Muscle of leg (tissue), 16 donors: ENCODE measurements at places on chromosomes 11 and 22. TPM values are rescaled to one million over a fixed set of nuclear protein-coding genes. Genes with fewer than 3 reads are reported as not detected.

GRCh38 chr11:34379539-34379938 lies 21.7 kb upstream of the ABTB2 start:
- no peaks in the 10 kb centered on the region for H3K4me1 ChIP-seq
- no peak overlapping the region for H3K27ac ChIP-seq
- H3K27me3 ChIP-seq: no peaks in the 10 kb centered on the region
- no peak for DNase-seq
- H3K36me3 ChIP-seq: no peaks in the 10 kb centered on the region

GRCh38 chr11:87150936-87151335 lies 113.2 kb downstream of the TMEM135 start:
- H3K36me3 ChIP-seq: no peaks in the 10 kb centered on the region
- DNase-seq: no peak
- H3K27me3 ChIP-seq: no peaks in the 10 kb centered on the region
- no peak overlapping the region for H3K27ac ChIP-seq
- no peaks in the 10 kb centered on the region for H3K4me1 ChIP-seq

DNA sequence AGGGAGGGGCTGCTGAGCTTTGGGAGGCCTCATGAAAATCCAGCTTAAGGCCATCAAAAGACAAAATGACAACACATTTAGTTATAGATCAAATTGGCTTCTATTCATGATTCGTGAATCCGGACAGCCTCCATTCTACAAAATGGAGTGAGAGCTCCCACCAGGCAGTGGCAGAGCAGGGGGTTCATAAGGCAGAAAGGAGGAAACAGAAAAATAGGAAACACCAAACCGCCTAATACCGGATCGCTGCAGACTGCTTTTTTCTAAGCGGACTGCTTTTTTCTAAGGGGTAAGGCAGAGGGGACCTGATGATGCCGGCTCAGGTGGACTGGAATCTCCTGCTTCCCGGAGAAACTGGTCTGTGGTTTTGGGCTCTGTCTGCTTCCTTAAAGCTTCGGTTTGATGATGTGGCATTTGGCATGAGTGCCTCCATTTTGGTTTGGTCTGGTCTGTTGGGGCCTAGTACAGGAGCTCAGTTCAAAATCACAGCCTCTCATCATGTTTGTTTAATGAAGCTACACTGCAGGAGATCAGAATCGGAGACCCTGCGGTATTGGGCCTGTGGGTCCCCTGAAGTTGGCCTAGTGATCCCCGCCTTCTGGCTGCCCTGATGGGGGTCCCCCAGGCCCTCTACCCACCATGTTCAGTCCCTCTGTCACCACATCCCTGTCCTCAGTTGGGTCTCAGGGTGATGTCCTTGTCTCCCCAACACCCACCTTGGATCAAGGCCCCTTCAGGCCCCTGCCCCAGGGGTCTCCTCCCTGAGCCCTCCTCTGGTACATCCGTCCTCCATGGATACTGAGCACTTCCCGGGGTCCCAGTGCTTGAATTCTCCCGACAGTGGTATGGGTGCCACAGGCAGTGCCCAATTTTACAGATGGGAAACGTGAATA lies 1.2 kb downstream of the ALDH3B1 start:
- H3K4me1 ChIP-seq: peaks cover 67% of the 10 kb centered on the region
- peak; percentile 33 for DNase-seq
- no peaks in the 10 kb centered on the region for H3K27me3 ChIP-seq
- H3K4me3 ChIP-seq: no peak overlapping the region

NNMT gene
- total RNA-seq: 61.5 TPM

DCHS1 gene
- total RNA-seq: 36.3 TPM

C11orf21 gene
- 2.3 TPM for total RNA-seq

DNA sequence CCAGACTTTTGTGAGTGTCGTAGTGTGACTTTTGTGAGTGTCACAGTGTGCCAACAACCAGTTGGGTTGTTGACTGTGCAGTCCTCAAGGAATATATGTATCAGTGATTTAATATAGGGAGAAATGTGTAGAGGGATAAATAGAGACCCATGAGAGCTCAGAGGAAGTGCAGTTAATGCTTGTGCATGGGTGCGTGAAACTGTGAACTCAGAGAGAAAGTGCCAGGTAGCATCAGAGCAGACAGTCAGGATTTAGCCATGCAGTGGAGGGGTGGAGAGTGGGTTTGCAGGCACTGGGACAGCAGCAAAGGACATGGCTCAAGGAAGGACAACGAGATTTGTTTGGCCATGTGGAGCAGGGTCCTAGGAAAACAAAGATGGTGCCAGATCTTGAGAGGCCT lies 33.6 kb downstream of the YWHAH start:
- DNase-seq: no peak
- no peaks in the 10 kb centered on the region for H3K36me3 ChIP-seq
- H3K4me3 ChIP-seq: no peak overlapping the region
- no peaks in the 10 kb centered on the region for H3K4me1 ChIP-seq
- H3K27ac ChIP-seq: no peak overlapping the region

- DNase-seq: no peak
- no peak overlapping the region for H3K27ac ChIP-seq
- H3K4me1 ChIP-seq: no peaks in the 10 kb centered on the region
- H3K4me3 ChIP-seq: no peak overlapping the region
Observed at GRCh38 chr11:116122697-116123472, 618.7 kb upstream of the CADM1 start.

DNA sequence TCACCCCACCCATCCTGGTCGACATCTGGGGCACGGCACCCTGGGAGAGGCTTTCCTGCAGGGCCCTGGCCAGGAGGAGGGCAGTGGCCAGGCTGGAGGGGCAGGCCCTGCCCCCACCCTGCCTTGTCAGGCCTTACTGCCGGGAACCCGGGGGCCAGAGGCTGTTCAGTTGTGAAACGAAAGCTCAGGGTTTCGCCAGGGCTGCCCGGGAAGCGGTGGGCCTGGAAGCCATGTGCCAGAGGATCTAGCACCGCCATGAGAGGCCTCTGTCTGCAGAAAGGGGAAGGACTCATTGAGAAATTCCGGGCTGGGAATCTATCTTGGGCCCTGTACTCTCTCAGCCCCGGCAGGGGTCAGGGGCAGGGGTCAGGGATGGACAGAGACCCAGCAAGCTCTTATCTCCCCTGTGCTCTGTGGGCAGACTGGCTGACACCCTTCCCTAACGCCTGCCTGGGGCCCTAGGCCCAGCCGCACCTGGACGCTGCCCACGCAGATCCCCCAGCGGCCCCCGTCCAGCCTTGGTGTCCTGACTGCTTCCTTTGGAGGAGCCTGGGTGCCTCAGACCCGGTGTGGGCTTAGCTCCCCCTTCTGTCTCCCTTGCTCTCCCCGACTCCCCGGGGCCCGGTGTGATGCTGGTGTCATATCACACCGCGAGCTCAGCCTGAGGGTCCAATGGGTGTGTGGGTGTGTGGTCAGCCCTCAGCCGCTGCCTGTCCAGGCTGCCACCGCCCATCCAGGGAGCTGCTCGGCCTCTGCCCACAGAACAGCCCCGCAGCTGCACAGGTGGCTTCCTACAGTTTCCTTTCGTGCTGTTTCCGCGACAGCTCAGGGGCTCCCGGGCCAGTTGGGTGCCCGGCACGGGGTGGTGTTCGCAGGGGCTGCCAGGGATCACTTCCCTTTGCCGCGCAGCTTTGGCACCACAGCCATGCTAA lies 6.5 kb downstream of the PIM3 start:
- H3K27ac ChIP-seq: peak overlapping the region; percentile 38
- peak; percentile 46 for DNase-seq
- H3K36me3 ChIP-seq: peaks cover 28% of the 10 kb centered on the region
- H3K27me3 ChIP-seq: peaks cover 23% of the 10 kb centered on the region
- no peak overlapping the region for H3K4me3 ChIP-seq

GRCh38 chr22:24486501-24486921 lies 8.6 kb upstream of the UPB1 start:
- no peak for DNase-seq
- no peaks in the 10 kb centered on the region for H3K27me3 ChIP-seq
- no peak overlapping the region for H3K4me3 ChIP-seq

DNA sequence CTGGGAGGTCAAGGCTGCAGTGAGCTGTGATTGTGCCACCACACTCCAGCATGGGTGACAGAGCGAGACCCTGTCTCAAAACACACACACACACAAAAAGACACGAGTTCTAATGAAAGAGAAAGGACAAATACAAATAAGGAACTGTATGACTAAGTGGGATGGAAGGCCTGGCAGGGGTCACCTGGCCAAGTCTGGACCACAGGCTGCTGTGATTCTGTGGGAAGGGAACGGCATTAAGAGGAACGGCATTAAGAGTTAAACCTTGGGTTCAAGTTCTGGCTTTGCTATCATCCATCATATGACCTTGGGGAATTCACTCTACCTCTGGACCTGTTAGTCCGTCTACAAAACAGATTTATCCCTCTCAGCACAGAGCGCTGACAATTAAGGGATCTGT lies 47.7 kb downstream of the LRFN4 start:
- H3K27ac ChIP-seq: no peak overlapping the region
- no peaks in the 10 kb centered on the region for H3K36me3 ChIP-seq
- no peaks in the 10 kb centered on the region for H3K27me3 ChIP-seq
- DNase-seq: no peak
- H3K4me3 ChIP-seq: no peak overlapping the region

GRCh38 chr11:23320131-23320530 lies 459.9 kb upstream of the CCDC179 start:
- DNase-seq: no peak
- H3K4me3 ChIP-seq: no peak overlapping the region
- H3K4me1 ChIP-seq: no peaks in the 10 kb centered on the region
- no peak overlapping the region for H3K27ac ChIP-seq
- H3K27me3 ChIP-seq: no peaks in the 10 kb centered on the region
- no peaks in the 10 kb centered on the region for H3K36me3 ChIP-seq

- H3K36me3 ChIP-seq: no peaks in the 10 kb centered on the region
- peaks cover 22% of the 10 kb centered on the region for H3K4me1 ChIP-seq
- no peak overlapping the region for H3K27ac ChIP-seq
- H3K27me3 ChIP-seq: peaks cover 3% of the 10 kb centered on the region
Observed at GRCh38 chr11:117663414-117663813, 133.6 kb downstream of the DSCAML1 start.

DNA sequence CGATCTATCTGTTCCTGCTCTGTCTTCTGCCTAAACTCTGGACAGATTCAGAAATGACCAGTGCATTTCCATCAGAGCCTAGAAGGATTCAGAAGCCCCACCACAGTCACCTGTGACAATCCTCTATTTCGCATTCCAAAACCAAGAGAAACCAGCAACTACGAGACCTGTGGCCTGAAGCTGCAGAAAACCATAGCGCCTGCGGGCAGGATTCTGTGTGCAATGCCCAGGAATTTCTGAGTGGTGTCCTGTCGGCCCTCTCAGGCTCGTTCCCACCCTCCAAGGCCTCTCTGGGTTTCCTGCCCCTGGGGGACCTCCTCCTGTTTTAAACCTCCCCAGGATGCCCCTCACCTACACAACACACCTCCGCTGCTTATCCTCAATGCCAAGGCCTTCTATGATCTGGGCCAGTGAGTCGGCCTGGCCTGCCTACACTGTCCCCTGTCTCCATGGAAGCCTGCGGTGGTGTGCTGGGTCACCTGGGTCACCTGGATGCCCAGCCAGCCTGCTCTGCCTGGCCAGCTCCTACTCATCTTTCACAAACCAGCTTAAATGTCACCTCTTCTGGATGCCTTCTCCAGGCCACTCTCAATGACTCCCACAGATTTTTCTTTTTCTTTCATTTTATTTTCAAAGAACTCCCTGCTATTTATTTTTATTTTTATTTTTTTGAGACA lies 198.3 kb downstream of the CEP164 start:
- no peak overlapping the region for H3K27ac ChIP-seq
- DNase-seq: no peak
- no peaks in the 10 kb centered on the region for H3K27me3 ChIP-seq
- H3K4me1 ChIP-seq: peaks cover 3% of the 10 kb centered on the region

GRCh38 chr11:117199053-117199915 lies at the start of gene TAGLN:
TSS of gene TAGLN (plus strand) at chr11:117199370. CDS start at chr11:117203014, 3,644 bp downstream.
- peaks cover 67% of the 10 kb centered on the region for H3K4me1 ChIP-seq
- peaks cover 38% of the 10 kb centered on the region for H3K36me3 ChIP-seq
- DNase-seq: peak; percentile 91

- no peak for DNase-seq
- H3K4me1 ChIP-seq: peaks cover 3% of the 10 kb centered on the region
- no peaks in the 10 kb centered on the region for H3K36me3 ChIP-seq
Observed at GRCh38 chr11:7531011-7531410, 17.2 kb downstream of the PPFIBP2 start.

DNA sequence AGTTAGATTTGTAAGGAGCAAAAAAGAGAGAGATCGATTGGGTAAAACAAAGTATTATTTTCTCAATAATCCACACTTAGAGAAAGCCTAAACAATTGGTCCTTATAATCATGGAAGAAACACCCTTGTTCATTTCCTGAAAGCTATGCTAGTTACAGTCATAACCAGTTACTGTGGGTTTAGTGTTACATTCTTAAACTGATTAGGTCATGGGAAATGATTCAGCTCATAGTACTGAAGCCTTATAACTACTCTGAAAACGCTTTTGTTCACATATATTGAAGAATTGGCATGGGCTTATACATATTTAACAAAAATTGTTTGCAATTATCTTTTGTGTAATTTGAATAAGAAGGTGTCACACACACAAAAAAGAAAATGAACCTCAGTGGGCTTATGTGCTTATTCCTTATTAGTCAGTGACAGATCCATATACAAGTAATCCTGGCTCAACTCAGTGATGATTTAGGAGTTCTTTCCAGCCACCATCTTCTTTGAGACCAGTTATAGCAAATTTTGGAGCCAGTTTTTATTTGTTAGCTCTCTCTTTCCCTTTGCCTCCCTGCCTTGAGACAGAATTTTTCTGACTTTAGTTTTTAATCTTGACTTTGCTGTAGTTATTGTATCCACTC lies 198.5 kb upstream of the CTSC start:
- peak; percentile 76 for DNase-seq
- no peaks in the 10 kb centered on the region for H3K27me3 ChIP-seq
- no peak overlapping the region for H3K4me3 ChIP-seq
- H3K27ac ChIP-seq: no peak overlapping the region
- no peaks in the 10 kb centered on the region for H3K36me3 ChIP-seq
- H3K4me1 ChIP-seq: peaks cover 2% of the 10 kb centered on the region

- H3K27me3 ChIP-seq: peaks cover 2% of the 10 kb centered on the region
- no peaks in the 10 kb centered on the region for H3K36me3 ChIP-seq
- H3K4me1 ChIP-seq: peaks cover 7% of the 10 kb centered on the region
- DNase-seq: peak; percentile 46
- no peak within 1 kb of the TSS for H3K27ac ChIP-seq
- H3K4me3 ChIP-seq: peak within 1 kb of the TSS; percentile 28
Observed at GRCh38 chr11:86374586-86374985, at the start of gene CCDC81. TSS of gene CCDC81 (plus strand) at chr11:86374887. CDS start at chr11:86375164, 277 bp downstream.

TTC36 gene
- 1.1 TPM for total RNA-seq

DNA sequence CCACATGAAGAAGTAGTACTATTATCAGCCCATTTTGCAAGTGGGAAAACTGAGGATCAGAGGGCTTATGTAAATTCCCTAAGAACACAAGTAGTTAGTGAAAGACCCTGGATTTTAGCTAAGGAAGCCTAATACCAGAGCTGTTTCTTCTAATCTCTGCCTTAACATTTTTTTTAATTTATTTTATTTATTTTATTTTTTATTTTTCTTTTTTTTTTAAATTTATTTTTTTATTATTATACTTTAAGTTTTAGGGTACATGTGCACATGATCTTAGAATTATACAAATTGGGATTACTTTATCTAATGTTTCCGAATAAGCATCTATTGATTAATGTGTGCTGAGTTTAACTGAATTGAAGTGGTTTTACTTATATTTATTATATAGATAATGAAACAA lies 1015.3 kb downstream of the LRRC4C start:
- no peaks in the 10 kb centered on the region for H3K36me3 ChIP-seq
- DNase-seq: no peak
- no peaks in the 10 kb centered on the region for H3K27me3 ChIP-seq
- no peak overlapping the region for H3K27ac ChIP-seq
- H3K4me3 ChIP-seq: no peak overlapping the region
- no peaks in the 10 kb centered on the region for H3K4me1 ChIP-seq

GRCh38 chr11:9875862-9876261 lies 212.0 kb downstream of the SWAP70 start:
- peak; percentile 20 for DNase-seq
- H3K36me3 ChIP-seq: no peaks in the 10 kb centered on the region
- no peak overlapping the region for H3K4me3 ChIP-seq
- no peak overlapping the region for H3K27ac ChIP-seq
